ENCODE measurements at places on chromosomes 3 and 15.

GRCh38 chr15:70442616-70443321, 320.6 kb downstream of the UACA start:
- DNase-seq, result no peak

DNA sequence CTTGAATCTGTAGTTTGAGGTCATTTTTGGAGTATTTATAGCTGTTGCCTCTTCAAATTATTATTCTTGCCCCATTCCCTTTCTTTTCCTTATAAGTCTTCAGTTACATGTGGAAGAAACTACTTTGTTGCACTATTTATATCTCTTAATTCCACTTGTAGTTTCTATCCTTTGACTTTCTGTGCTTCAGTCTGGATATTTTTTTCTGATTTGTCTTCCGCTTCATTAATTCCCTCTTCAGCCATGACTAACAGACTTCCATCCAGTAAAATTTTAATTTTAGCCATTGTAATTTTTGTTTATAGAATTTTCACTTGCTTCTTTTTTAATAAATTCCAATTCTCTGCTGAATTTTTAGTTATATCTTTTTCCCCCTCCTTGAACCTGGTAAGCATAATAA, 15.7 kb upstream of the VEPH1 start:
- DNase-seq, result no peak

DNA sequence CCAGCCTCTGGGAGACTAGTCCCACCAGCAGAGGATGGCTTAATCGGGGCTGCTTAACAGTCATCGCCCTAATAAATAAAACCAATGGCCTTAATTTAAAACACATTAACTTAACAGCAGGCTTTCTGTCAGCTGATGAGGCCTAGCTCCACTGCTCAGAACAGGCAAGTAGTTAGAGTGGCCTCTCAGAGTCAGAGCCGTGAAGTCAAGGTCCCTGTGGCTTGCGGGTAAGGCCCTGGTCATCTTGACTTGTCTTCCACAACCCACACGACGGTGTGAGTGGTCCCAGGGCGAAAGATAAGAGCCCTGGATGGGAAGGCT, 11.8 kb downstream of the XXYLT1 start:
- peak; percentile 66 for DNase-seq

DNA sequence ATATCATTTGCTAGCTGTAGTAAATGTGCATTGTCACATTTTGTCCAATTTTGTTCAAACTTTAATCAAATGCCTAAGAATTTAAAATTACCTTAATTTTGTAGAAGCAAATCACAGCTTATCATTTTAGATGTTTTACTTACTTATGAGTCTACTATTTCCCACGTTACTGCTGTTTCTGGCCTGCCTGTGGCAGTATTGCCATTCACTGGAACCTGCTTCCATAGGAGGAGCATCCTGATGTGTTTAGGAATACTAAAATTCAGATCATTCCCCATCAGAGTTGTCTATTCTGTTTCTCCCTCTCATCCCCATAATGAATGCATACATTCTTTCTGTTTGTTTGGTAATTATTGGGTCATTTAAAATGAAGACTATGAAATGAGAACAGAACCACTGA, 119.5 kb upstream of the SNRPN start:
- no peak for DNase-seq

DNA sequence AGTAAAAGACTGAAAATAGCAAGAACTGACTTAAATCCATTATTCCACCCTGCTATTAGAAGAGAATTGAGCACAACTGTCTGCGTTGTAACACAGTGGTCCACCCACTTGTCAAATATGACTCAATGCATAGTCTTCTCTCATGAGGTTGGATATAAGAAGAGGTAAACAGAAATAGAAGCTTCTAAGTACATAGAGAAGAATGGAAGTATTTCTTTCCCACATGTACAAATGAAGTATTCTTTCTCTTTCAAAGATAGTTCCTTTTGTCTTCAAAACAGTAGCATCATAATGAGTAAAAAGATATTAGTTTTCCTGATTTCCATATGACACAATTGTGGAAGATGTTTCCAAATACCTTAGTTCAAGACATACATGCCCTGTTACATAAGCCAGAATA, 348.6 kb upstream of the CCDC54 start:
- DNase-seq, result no peak

DNA sequence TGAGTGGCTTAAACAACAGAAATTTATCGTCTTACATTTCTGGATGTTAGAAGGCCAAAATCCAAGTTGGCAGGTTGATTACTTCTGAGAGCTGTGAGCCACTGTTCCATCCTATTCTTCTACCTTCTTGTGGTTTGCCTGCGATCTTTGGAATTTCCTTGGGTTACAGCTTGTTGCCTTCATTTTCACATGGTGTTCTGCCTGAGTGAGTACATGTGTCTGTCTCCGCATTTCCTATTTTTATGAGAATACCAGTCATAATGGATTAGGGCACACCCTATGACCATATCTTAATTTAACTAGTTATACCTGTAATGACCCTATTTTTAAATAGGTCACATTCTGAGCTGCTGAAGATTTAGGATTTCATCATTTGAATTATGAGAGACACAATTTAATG, 294.3 kb downstream of the CNTN4 start:
- DNase-seq, result no peak

GRCh38 chr3:194381460-194381875, 11.9 kb upstream of the LRRC15 start:
- no peak for DNase-seq
